ENCODE measurements at places on chromosomes 6 and 20. TPM values are rescaled to one million over a fixed set of nuclear protein-coding genes. Genes with fewer than 3 reads are reported as not detected.

- peak; percentile 48 for DNase-seq
Observed at GRCh38 chr20:62921119-62921687, 5.1 kb downstream of the DIDO1 start.

GRCh38 chr6:166402582-166403277 is 20.0 kb upstream of the MPC1 start:
- DNase-seq, result no peak

- peak; percentile 64 for DNase-seq
Observed at GRCh38 chr6:84763003-84763885, 1.2 kb downstream of the TBX18 start.

DNA sequence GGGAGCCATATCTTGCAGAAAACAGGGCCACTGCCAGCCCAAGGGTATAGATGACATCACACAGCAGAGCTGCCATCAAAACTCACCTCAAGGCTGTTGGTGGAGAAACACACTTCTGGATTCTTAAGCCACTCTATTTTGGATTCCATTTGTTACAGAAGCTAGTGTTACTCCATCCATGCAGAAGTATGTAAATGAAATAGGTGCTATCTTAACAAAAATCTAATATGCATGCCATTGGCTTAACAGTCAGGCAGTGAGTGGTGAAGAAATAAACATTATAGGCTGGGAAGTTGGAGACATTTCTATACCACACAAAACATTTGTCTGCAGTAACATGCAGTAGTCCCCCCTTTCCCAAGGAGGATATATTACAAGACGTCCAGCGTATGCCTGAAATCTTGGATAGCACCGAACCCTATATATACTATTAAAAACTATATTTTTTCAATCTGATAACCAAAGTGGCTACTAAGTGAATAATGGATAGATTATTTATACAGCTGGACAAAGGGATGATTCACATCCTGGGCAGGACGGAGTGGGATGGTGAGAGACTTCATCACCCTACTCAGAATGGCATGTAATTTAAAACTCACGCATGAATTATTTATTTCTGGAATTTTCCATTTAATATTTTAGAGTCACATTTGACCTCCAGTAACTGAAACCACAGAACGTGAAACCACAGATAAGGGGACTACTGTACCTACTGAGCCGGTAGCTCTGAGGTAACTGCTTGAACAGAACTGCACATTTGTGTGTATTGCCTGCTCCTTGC is 160.0 kb upstream of the PLN start:
- no peak for DNase-seq

DNA sequence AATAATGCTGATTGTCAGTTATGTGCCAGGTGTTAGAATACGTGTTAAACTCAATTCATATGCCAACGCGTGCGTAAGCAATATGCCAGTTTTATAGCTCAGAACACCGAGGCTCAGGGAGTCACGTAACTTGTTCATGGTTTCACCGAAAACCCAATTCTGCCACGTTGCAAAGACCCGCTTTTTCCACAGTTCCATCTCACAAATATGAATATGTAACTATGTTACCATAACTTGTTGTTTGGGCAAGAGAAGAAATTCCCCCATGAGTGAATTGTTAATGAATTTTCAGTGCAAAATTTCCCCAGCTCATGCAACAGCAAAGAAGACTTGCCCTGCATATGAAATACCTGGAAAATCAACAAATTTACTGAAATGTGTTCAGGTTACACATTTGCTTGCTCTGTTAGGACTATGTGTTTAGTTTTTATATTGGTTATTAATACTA is 30.1 kb downstream of the SF3B5 start:
- DNase-seq, result no peak

- DNase-seq, result no peak
Observed at GRCh38 chr20:38245753-38246152, 14.8 kb downstream of the KIAA1755 start.

GRCh38 chr6:73954881-73955280 is 258.9 kb downstream of the CD109 start:
- no peak for DNase-seq

- no peak for DNase-seq
Observed at GRCh38 chr6:149383371-149383770, 16.7 kb upstream of the SUMO4 start.

GRCh38 chr6:79841577-79842375 is 105.6 kb downstream of the ELOVL4 start:
- no peak for DNase-seq

DNA sequence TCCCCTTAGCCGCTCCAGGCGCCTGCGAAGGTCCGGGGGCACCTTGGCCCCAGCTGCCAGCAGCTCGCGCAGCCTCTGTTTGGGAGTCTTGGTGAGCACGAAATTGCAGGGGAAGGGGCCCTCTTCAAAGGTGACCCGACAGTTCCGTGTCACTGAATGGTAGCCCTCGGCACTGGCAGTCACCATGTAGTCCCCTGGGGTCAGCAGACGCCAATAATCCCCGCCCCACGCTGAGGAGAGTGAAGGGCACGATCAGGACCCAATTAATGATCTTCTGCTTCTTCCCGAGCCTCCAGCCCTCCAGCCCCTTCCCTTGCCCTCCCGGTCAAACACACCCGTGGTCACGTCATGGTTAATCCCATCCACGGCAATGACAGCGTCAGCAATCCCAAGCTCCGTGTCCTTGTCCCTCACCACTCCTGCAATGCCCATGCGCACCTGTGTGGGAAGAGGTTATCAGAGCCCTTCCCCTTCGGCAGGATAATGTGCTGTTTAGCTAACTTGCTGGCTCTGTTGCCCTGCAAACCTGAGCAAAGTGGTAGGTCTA is 6.2 kb downstream of the CPXM1 start:
- no peak for DNase-seq

- no peak for DNase-seq
Observed at GRCh38 chr20:43386878-43387277, 70.8 kb upstream of the SRSF6 start.

GRCh38 chr6:143570147-143570853 is 58.8 kb upstream of the FUCA2 start:
- no peak for DNase-seq

GRCh38 chr6:32967151-32968091 is 973 bp upstream of the BRD2 start:
- DNase-seq, result no peak

GRCh38 chr6:97138581-97138980 is 144.4 kb downstream of the MMS22L start:
- no peak for DNase-seq

DNA sequence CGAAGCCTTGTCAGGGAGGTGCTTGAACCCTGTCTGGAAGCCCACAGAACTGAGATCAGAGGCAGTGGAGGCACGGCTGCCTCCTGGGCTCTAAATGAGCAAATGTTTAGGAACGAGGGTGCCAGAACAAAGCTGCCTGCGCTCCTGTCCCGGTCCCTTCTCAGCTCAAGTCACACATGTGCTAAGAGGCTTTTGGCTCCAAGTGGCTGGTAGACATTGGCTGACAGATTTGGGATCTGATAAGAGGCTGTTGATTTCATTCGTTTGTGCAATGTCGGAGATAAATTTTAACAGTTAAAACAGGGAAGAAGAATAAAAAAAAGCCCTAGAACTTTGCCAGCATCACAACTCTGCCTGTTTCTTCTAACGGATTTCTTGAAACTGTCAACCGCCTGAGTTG is 191.8 kb downstream of the NRN1 start:
- DNase-seq, result no peak

DNA sequence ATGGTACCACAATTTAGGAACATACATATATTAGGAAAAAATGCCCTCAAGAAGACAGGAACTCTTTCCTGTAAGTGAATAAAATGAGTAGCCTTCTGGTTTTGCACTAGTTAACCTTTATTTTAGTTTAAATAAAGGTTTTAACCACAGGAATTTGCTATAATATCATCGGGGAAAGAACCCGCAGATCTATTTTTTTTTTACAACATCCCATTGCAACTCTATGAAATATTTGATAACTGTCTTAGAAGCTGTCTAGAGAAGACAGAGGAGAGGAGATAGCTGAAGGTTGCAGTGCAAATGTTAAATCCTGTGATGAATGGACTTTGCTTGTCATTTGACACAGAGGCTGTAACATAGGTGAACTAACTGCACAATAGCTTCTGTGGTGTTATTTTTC is 69.5 kb downstream of the TINAG start:
- no peak for DNase-seq

- no peak for DNase-seq
Observed at GRCh38 chr6:160260367-160260766, 1.7 kb upstream of the SLC22A2 start.

DNA sequence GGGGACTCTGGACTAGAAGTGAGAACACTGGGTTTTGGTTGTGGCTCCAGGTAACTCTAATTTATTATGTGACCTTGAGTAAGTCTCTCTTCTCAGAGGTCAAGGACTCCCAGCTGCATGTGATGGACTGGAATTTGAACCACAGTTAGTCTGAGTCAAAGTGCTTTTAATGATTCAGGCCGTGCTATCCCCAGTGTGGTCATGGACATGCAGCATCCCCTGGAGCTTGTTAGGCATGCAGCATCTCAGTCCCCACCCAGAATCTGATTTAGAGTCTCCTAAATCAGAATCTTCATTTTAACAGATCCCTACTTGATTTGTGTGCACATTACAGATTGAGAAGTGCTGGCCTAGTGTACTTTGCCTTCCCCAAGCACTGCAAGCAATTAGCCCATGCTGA is 74.2 kb downstream of the TOX2 start:
- no peak for DNase-seq

GRCh38 chr6:70563530-70563929 is 3.2 kb upstream of the SDHAF4 start:
- no peak for DNase-seq

- peak; percentile 23 for DNase-seq
Observed at GRCh38 chr6:32439602-32440214, at the start of gene HLA-DRA. Gene HLA-DRA (plus strand): TSS chr6:32439887. CDS start chr6:32439951, 64 bp downstream.

DNA sequence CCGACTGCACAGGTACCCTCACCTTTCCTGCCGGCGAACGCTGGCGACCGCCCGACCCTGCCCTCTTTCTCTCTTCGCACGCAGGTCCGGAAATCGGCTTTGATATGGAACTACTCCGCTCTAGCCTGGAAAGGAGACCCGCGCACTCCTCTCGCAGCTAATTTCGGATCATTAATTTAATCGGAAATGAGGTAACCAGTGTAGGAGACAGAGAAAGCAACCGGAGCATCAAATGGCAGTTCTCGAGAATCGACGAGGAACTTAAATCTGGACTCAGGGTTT is 949 bp upstream of the ATXN1 start:
- no peak for DNase-seq

DNA sequence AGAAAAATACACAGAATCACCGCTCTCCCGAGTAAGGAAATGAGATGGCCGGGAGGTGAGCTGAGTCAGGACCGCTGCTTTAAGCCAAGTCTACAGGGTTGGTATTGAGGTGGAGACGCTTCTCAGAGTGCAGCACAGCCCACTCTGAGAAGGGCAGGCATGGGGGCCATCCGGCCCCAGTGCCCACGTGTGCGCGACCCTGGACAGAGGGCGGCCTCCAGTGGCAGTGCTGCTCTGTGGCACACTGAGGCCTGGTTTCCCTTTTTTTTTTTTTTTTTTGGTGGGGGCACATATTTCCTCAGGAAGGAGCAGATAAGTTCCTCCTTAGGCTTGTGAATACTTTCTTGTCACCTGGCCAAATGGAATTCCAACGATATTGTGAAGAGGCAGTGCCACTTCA is 88.8 kb downstream of the FOXC1 start:
- DNase-seq, result no peak

GRCh38 chr20:6530779-6531315 is 236.6 kb upstream of the BMP2 start:
- no peak for DNase-seq

- no peak for DNase-seq
Observed at GRCh38 chr20:17589161-17589834, 19.4 kb downstream of the DSTN start.

GRCh38 chr6:100175814-100176310 is 181.8 kb upstream of the MCHR2 start:
- peak; percentile 37 for DNase-seq

DNA sequence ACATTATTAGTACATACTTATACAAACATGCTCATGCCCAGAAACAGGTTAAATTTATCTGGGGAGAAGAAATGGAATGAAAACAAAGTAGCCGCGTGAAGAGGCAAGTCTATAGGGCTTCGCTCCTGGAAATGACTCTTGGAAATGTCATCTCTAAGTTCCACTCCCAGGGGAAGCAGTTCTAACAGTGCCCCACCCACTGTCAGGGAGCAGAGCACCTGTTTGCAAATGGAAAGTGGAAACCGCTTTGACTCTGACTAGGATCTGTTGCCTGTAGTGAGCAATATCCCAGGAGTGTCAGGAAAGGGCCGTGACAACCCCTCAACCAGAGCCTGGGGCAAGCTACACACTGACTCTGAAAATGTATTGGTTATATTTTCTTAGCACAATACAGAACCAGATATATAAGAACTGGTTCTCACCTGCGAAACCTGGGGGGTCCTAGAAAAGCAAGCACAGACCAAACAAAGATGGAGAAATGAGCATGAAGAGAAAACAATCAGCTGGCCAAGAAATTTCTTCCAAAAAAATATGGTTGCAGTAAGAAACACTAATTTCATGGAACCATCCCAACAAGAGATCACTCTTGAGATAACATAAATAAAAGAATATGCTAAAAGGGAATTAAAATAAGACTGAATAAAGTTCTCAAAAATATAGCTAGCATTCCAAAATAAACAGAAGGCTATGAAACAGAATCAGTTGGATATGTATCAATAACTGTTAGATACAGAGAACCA is 47.5 kb upstream of the CRISP1 start:
- no peak for DNase-seq

The SMPDL3A gene
- total RNA-seq, result 9.2 TPM

The DCBLD1 gene
- total RNA-seq, result 4.8 TPM

The CYP24A1 gene
- total RNA-seq, result not detected

The GPSM3 gene
- total RNA-seq, result 0.59 TPM

The GSTA3 gene
- not detected for total RNA-seq

The OLIG3 gene
- not detected for total RNA-seq

The LY6G6C gene
- total RNA-seq, result not detected

The ANKRD66 gene
- total RNA-seq, result not detected

The SIM1 gene
- 6.0 TPM for total RNA-seq

The NKX2-2 gene
- 3.5 TPM for total RNA-seq

The SLC22A23 gene
- 12.6 TPM for total RNA-seq

The BTN1A1 gene
- total RNA-seq, result not detected

The EPB41L1 gene
- total RNA-seq, result 25.1 TPM

The EDN3 gene
- 4.2 TPM for total RNA-seq

The OR2H2 gene
- total RNA-seq, result not detected

The NR2E1 gene
- not detected for total RNA-seq

All from pancreas (tissue), 10 donors.